ENCODE measurements at places on chromosomes 4 and X.

DNA sequence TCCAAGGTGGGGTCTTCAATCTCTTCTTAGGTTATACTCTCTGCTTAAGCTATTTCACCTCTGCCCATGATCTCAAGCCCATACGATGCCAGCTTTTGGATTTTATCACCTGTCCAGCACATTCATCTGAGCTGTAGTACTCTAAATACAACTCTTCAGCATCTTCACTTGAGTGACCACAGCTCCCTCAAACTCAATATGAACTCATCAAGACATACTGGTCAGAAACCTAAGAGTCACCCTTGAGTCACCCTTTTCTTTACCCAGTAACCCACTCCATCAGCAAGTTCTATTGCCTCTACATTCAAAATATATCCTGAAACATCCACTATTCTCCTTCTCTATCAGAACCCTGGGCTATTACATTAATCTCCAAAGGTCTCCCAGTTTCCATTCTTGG is 69.4 kb downstream of the DCHS2 start:
- no peak for DNase-seq

DNA sequence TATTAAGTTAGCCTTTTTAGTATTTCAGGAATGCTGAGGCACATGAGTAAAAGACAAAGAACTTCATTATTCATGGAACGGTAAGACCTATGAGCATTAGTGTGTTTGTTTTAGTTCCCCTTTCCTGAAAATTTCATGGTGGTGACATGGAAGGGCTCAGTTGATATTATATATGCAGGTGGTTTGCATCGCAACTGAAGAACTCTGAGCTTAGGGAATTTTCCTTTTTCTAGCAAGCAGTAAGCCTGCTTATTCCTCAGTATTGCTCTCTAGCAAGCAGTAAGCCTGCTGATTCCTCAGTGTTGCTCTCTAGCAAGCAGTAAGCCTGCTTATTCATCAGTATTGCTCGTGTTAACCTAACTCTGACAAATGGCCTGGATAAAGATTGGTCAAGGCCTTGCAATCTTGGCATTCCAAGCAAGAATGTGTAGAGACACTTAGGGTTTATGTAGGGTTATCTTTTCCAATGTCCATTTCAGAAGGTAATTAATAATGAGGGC is 37.7 kb upstream of the MAGEB18 start:
- no peak for DNase-seq

DNA sequence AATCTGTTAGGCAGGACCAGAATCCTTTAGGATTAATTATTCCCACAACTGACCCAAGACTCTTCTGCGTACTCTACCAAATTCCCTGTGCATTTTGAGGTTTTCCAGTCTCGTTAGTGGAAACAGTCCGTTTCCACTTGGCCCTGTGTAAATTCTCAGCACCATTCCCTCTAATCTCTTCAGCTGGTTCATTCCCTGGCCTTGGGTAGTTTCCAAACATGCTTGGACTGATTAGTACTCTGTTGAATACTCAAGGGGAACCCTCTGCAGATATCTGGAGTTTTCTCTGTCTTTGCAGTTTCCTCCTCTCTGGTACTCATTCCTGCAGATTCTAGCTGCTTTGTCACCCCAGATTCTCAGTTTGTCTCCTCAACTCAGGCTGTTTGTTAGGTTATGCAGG is 80.4 kb downstream of the ZFX start:
- DNase-seq, result no peak

DNA sequence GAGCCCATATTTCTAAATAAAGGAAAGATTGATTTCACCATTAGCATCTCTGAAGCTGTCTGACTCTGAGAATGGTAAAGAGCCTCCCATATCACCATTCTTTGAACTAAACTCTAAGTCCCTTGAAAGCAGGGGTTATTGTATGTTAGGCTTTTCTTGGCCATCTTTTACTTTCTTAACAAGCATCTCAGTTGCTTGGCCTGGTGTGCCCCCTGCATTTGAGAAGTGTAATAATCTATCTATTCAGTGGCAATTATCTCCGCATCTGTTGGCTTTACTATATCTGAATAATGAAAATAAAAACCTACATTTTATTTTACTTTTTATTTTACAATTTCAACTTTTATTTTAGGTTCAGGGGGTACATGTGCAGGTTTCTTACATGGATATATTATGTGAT is 128.3 kb upstream of the ARMCX2 start:
- DNase-seq, result no peak

DNA sequence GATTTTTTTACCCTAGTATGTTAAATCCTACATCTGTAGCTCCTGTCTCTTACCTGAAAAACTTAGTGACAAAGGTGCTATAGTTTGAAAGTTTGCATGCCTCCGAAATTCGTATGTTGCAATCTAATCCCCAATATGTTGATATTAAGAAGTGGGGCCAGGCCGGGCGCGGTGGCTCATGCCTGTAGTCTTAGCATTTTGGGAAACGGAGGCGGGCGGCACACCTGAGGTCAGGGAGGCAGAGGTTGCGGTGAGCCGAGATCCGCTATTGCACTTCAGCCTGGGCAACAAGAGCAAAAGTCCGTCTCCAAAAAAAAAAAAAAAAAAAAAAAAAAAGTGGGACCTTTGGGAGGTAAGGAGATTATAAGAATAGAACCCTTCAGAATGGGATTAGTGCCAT is 471.3 kb upstream of the TECRL start:
- no peak for DNase-seq

- no peak for DNase-seq
Measured at GRCh38 chr4:8370106-8370787, 70.3 kb downstream of the ACOX3 start.

DNA sequence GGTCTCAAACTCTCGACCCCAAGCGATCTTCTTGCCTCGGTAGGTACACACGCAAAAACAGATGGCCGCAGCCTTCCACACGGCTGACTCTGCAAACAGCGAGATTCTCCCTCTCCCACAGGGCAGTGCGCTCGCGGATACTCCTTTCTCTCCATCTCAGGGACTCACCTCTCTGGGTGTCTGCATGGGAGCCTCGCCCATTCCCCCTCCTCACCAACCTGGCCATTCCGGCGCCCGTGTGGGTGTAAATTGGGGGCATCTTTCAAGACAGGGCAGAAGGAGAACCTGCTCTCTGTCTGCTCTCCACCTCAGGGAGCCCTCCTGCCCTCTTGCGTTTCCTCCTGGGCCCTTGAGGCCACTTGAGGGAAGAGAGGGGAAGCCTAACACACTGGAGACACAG is 4.4 kb downstream of the CTAG2 start:
- DNase-seq, result no peak

GRCh38 chrX:97616883-97617530 is 733.3 kb downstream of the RPA4 start:
- no peak for DNase-seq

DNA sequence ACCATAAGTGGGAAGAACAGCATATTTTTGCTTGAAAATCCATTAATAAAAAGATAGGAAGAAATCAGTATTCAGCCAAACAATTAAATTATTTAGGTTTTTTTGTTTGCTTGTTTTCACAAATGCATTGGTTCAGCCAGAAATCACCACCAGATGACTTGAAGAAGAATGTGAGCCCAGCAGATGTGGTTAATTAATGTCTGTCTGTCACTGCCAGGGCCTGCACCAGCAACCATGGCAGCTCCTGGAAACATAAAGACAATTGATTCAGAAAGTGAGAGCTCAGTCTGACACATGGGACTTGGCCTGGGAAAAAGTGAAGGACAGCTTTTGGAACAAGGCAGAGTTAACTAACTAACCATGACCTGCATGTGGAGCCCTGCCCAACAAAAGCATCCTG is 74.0 kb downstream of the MAOB start:
- no peak for DNase-seq

DNA sequence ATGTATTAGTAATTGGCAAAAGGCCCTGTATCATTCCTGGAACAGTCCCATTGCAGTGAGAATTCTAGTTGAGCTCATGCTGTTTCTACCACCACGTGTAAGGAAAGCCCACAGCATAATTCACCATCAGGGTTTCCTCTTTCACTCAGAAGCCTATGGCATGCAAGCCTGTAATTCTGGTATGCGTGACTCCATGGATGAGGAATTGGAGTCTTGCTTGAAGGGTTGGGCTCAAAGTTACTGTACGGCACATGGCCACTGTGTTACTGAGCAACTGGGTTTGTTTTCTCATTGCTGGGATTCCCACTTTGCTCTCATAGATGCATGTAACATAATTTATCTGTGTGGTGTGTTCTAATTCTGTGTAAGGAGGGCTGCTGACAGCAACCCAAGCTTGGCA is 132.3 kb upstream of the NR3C2 start:
- no peak for DNase-seq

GRCh38 chr4:31081366-31081765 is 361.2 kb downstream of the PCDH7 start:
- DNase-seq, result no peak

DNA sequence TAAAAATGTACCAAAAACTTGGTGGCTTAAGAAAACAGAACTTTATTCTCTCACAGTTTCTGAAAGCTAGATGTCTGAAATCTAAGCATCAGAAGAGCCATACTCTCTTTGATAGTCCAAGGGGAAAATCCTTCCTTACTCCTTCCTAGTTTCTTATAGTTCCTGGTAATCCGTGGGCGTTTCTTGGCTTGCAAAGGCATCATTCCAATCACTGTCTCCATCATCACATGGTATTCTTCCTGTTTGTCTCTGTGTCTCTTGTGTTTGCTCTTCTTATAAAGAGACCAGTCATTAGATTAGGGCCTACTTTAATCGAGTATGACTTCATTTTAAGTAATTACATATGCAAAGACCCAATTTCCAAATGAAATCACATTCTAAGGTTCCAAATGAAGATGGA is 118.9 kb upstream of the FSTL5 start:
- DNase-seq, result no peak

- DNase-seq, result no peak
Measured at GRCh38 chr4:74948236-74948635, 15.3 kb downstream of the PARM1 start.

DNA sequence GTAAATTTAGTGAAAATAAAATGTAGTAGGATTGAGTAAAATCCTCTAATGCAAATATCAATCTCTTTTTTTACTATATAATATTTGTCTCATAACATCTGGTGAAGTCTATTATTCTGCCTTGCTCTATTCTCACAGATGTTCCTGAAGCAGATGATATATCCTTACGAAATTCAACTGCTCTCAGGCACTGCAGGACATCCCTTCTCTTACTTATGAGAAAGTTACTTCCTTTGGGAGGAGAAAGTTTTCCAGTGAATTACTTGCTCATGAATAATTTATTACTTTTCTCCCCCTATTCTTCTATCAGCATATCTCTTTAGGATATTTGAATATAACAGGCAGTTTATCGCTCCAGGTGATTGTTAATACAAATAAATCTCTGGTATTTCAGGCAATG is 75.6 kb upstream of the AGA start:
- DNase-seq, result no peak

- no peak for DNase-seq
Measured at GRCh38 chr4:55636656-55636999, 530 bp upstream of the NMU start.

All from spinal cord (tissue), 10 donors.